Activated CD4-positive, alpha-beta T cell treated with anti-CD3 and anti-CD28 coated beads, Interleukin-2, Interleukin-4, amounts not matched to agents 100 ng/mL and 50 ng/mL, durations not matched to agents 16 hours and 8 hours (primary cell): ENCODE measurements at places on chromosomes 16 and 17.

GRCh38 chr17:60926466-60927183 is 249.0 kb downstream of the BCAS3 start:
- no peak for DNase-seq

- no peak for DNase-seq
Observed at GRCh38 chr17:17200831-17201230, 5.3 kb downstream of the PLD6 start.

DNA sequence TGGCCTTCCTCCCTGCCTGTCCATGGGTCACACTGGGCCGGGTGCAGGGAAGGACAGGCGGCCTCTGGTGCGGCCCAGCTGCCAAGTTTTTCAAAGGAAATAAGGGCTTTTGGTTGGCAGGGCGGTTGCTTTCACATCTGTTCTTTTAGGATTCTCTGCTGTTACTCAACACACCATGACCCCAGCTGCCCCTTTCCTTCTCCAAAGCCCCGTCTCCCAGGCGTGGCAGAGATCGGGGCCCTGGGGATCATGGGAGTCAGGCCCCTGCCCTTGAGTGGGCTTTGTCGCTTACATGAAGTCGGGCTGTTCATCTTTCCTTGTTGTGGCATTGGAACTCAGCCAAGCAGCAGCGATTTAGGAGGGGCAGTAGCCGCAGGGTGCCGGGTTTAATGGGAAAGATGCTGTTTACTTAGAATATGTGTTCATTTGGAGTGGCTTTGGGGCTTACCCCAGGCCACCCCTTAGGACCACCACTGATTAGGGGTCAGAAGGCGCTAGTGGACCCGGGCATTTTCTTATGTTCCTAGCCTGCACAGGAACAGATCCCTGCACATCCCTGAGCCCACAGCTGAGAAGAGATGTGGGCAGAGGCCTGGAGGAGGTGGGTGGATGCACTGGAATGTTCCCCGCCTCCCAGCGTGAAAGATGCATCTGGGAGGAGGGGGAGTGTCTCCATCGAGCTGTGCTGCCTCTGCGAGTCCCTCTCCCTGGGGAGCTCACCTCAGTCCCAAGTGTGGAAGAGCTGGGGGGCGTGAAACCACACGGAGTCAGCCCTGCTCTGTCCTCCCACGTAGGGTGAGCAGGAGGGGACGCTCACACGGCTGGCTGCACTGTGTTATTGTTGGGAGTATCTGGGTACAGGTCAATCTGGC is 6.8 kb upstream of the ADCY7 start:
- DNase-seq = no peak

DNA sequence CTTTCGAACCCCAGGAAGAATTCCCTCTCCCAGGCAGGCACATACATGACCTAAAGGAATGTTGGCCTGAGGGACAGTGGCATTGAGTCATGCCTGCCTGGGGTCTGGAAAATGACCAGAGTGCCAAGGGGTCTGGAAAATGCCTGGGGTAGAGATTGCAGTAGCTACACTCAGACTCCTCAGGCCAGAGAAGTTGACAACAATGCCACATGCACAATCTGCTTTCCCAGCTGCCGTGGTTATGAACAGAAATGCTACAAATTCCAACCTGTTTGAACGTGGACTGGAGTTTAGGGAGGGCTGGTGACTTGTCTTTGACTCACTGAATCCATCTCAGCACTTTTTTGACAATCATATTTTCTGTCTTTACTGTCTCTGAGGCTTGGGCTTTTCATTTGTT is 250.0 kb downstream of the ABCC12 start:
- no peak for DNase-seq

DNA sequence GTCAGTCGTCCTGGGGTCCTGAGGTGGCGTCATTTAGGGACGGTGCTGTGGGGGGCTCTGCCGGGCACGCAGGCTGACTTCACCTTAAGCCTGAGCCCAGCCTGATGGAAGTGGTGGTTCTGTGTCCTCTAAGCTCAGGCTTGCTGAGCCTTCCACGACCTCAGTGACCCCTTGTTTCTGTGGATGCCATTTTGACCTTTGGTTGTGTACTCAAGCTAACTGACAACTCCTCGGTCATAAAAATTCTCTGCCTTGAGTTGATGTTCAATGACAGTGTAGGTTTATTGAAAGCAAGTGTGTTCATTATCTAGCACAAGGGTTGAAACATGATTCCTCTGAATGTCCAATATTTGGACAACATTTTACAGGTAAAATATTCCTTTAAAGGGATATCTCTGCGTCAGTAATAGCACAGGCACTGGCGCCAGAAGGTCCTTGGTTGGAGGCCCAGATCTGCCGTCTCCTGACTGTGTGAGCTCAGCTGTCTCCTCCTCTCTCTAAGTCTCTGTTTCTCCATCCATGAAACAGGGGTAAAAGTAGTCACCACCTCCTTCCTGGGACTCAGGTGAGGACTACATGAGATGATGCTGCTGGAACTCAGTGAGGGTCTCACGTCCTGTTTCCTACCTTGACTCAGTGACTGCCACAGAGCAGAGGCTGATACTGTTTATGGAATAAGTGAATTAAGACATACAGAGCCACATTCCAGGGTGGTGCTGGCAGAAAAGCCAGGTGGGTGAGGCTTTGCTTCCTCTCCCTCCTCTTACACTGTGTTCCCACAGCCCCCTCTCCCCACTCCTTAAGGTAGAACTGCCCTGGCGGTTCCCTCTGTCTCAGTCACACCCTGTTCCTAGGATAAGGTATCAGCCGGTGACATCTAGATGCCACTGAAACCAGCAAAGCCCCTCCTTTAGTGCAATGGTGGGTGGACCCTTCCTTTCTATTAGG is 75.7 kb downstream of the IRF8 start:
- no peak for DNase-seq

DNA sequence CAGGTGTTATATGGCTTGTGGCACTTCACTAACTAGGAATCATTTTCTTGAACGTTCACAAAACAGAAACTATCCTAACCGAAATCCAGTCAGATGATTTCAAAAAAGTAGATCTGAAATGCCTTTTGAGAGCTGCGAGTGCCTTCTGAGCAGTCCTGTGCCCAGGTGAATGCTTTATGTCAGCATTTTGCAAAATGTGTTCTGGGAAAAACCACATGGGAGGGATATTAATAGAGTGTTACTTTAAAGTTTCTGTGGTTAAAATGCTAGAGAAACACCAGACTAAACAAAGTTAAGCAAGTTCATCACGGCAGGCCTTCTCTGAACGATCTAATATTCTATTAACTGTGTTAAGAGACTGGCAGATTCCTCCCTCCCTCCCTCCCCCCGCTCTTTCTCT is 15.8 kb upstream of the RGS9 start:
- DNase-seq = peak; percentile 83

GRCh38 chr16:75306099-75306762 is 54.8 kb upstream of the BCAR1 start:
- no peak for DNase-seq

DNA sequence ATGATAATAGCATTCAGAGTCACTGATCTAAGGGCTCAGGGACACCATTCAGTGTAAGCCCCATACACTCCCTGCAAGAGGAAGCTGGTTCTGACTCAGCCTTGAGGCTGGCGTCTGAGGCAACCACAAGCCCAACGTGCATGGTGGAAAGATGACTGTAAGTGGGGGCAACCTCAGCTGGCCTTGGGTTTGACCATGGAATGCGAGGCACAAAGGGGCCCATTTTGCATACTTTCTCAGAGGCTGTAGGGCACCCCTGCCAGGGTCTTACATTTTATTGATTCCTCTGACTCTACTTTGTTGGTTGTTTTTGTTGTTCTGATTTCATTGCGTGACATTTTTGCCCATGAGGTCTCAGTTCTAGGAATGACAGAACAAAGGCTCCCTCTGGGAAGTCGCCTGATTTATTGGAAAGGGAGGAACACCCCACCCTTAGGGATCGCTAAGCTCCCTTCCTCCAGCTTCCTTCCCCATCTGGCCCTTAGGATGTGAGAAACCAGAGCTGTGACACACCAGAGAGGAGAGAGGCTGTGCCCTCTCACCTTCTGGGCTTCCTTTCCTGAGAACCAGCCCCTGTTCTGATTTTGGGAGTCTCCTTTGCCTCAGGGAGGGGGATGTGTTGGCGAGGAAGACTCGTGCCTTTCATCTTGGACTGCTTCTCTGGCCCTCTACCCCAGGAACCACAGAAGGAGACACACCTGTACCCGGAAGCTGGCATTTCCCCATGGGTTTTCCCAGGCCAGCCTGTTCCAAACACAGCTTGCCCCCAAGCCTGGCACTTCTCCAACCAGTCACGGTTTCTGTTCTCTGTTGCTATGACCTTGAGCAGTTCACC is 5.6 kb upstream of the CIITA start:
- peak; percentile 96 for DNase-seq

DNA sequence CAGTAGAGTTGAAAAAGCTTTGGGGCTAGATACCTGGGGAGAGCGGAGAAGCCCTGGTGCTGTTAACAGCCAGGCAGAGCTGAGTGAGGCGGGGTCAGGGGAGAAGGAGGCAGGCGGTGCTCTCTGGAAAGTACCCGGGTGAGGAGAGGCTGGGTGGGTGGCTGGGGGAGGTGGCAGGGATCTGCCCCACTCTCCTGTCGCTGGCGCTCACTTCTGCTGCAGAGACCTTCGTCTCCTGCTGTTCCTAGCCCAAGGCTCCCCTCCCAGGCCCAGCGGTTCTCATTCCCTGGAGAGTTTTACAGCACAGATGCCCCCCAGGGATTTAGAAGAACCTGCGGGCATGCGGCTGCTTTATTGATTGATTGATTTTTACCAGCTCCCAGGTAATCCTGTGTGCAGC is 302.8 kb downstream of the IRF8 start:
- no peak for DNase-seq

- DNase-seq = no peak
Observed at GRCh38 chr17:42442196-42442565, 16.5 kb upstream of the ATP6V0A1 start.

GRCh38 chr17:74957935-74958740 is 14.4 kb downstream of the HID1 start:
- peak; percentile 77 for DNase-seq

DNA sequence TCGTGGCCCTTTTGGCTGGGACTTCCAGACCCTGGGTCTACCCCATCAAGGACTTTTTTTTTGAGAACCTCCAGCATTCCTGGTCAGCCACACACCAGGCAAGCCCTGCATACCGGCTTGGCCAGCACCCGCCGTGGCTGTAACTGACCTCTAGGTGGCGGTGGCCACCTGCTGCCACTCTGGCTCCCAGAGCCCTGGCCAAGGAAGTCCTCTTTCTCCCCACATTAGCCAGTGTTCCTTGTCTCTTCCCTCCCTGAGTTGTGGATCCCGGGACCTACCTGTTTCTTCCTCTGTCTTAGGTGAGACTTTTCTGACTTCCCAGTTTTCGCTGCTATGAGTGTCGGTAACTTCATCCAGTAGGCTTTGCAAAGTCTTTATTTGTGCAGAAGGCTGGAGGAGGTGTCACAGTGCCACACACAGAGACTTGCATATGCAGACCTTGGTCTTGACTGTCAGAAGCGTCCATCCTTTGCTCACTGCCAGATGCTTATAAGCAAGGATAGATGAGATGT is 348.3 kb downstream of the CPPED1 start:
- peak; percentile 64 for DNase-seq

DNA sequence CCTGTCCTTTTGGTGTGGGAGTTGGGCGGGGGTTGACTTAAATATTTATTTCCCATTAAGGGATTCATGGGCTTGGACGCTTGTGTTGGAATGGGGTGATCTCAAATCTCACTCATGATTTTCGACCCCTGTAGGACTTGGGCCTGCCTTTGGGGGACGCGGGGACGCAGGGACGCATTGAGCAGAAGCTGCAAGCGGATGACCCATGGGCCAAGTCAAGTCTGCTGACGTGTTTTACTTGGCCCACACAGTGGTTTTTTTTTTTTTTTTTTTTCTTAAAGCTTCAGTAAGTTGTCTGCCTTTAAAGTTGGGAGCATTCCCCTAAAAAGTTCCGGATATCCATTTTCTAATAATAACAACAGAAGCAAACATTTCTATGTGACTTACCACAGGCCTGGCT is 28.9 kb downstream of the CMIP start:
- no peak for DNase-seq

GRCh38 chr16:2829501-2830354 is at the start of gene ZG16B:
Gene ZG16B (plus strand): TSS chr16:2830303. CDS start chr16:2830442, 139 bp downstream.
- DNase-seq = no peak

DNA sequence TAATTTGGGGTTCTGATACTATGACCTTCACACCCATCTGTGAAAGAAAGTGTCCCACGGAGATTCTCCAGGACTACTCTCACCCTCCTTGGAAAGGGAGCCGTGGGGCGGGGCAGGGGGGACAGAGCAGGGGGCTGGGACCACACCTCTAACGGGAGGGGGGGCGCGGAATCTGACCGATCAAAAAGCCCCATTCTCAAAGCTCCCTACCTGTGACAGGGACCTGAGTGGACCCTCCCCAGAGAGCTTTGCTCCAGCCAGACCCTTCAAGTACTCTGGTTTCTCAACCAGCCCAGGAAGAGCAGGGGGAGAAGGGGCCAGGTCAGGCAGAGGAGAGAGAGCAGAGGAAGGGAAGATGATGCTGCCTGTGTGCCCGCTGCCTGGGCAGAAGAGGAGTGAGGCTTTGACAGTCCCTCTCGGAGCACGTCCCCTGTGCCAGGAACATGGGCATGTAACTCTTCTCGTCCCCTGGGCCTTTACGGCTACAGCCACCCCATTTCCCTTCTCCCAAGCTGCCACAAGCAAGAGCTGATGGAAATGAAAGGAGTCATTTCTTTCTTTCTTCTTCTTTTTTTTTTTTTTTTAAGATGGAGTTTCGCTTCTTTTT is 682 bp downstream of the XAF1 start:
- DNase-seq = no peak

- no peak for DNase-seq
Observed at GRCh38 chr17:3573246-3574100, 15.9 kb upstream of the TRPV3 start.

DNA sequence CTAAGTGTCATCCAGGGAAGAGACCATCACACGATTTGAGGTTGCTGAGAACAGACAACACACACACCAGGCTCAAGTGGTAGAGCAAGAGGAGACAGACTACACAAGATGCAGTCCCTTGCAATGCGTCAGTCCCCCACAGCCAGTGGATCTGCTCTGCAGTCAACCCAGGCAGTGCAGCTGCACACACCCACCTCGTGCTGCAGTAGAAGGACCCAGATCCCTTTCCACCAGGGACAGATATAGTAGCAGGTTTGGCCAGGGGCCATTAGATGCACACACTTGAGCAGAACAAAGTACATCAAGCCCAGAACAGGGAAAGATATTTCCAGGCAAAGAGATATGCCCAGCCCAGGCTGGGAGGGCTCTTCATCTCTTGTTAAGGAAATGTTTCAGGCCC is 112.9 kb downstream of the GRIN2A start:
- no peak for DNase-seq

GRCh38 chr17:2855063-2855600 is 58.9 kb downstream of the RAP1GAP2 start:
- no peak for DNase-seq

DNA sequence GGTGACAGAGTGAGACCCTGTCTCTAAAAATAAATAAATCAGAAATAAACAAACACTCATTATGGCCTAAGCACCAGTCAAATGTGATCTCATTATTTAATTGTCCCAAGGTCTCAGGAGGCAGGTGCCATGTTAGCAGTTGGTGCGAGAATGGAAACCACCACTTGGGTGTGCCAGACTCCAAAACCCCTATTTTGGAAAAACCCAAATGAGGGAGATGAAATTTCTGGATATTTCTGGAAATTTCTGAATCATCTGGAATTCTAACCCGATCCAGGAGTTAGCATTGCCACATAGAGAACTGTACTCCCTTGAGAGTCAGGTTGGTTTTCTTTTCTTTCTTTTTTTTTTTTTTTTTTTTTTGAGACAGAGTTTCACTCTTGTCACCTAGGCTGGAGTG is 264.0 kb downstream of the XYLT1 start:
- no peak for DNase-seq
